CD4-positive, alpha-beta T cell treated with Interleukin-15 for 4 hours (primary cell): ENCODE measurements at places on chromosomes 4 and X.

DNA sequence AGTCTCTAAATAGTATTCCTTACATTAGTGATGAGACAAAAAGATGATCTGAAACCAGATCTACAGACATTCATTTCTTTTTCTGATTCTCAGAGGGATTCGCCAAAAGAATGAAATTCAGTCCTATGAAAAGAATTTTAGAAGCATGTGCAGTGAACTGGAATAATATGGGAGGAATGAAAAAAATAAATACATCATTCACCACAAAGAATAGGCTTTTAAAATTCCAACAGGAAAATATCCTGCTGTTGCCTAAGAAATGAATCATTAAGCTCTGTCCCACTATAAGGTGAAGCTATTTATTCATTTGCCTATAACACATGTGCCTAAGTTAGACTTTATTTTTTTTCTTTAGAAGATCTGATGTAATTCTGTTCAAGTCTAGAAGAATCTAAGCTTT, 165.9 kb downstream of the IL15 start:
- DNase-seq: no peak

DNA sequence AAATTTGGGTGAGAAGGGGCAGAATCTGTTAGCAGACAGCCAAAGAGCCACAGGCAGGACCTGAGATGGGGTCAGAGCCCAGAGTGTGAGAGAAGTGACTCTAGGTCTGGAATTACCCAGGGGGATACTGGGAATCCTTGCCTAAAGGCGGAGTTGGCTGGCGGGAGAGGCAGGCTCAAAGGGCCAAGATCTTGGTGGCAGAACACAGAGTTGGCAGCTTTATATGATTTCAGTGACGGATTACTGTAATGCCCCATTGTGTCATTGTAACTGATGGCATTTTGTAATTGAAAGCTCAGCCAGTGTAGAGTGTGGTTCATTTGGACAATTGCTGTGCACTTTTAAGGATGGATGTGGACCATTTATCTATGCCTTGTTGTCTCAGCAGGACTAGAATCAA, 77.3 kb downstream of the SMIM20 start:
- DNase-seq: no peak

GRCh38 chr4:161919442-161920220, 244.2 kb downstream of the FSTL5 start:
- no peak for DNase-seq

GRCh38 chrX:115400960-115401359, 111.4 kb downstream of the LUZP4 start:
- DNase-seq: no peak

DNA sequence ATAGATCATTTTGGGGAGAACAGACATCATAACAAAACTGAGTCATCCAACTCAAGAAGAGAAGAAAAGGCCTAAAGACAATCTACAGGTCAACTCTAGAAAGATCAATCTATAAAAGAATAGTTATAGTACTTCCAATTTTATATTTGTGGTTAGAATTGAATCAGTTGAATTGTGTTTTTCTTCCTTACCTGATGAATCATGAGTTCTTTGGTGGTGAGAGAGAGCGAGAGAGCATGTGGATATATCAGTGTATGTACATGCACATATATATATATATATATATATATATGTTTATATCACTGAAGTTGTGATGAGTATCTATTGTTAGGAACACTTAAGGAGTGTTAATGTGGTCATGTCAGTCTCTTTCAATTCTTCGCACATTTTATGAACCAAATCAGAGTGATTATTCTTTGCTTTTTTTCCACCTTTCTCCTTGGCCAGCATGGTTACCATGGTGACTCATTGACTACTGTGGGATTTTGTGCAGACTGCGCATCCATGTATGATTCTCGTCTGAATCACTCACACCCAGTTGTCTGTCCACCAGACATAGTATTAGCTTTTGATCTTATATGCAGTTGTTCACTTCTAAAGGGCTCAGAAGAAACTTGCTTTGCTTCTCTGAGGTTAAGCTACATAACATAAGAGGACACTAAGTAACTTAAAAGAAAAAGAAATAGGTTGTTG, 90.4 kb upstream of the RAB40AL start:
- no peak for DNase-seq

- peak; percentile 4 for DNase-seq
Observed at GRCh38 chr4:179307297-179308136, 1865.3 kb upstream of the AGA start.

DNA sequence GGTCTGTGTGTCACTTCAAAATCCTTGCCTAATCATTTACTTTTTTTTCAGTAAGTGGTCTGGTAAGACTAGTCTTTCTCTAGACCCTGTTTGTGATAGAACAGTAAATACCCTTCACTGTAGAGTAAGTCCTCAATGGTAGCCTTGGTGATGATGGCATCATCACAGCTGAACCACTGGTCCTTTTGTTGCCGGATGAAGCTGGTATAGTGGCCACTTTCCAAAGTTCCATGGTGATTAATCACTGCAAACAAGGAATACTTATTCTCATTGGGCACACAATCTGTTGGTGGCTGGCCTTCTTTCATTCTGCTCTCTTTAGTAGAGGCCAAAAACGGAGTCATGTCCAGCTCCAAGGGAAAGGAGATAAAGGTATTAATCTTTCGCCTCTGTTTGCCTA, 2.9 kb downstream of the USP51 start:
- DNase-seq: no peak

- DNase-seq: no peak
Observed at GRCh38 chrX:137915466-137915865, 349.5 kb downstream of the ZIC3 start.

GRCh38 chr4:77734928-77735327, 84.2 kb downstream of the CNOT6L start:
- peak; percentile 55 for DNase-seq

GRCh38 chrX:47723689-47724088, 64.7 kb upstream of the UXT start:
- no peak for DNase-seq

- no peak for DNase-seq
Observed at GRCh38 chrX:52504551-52504950, 8.9 kb downstream of the XAGE1A start.

DNA sequence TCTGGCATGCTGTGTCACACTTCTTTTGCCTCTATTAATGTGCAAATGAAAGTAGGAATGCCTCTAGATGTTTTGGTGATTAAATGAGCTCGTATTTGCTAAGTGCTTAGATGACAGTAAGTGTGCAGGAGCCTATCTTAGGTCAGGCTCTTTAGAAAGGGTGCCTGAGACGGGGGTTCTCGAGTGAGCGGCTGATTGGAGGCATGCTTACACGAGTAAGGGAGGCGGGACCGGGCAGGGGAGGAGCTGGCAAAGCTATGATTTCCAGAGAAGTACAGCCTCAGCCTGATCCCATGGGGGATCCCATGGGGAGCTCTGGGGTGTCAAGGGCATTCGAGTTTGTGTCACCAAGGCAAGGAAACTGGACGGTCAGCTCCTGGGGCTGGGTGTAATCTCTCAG, 44.8 kb downstream of the CLDN34 start:
- no peak for DNase-seq

- no peak for DNase-seq
Observed at GRCh38 chr4:98232202-98232601, 29.0 kb upstream of the RAP1GDS1 start.

- DNase-seq: peak; percentile 77
Observed at GRCh38 chr4:89283226-89284009, 24.2 kb downstream of the GPRIN3 start.

- DNase-seq: no peak
Observed at GRCh38 chr4:172521248-172521647, 647.4 kb upstream of the GALNT7 start.

GRCh38 chr4:93396272-93396671, 432.3 kb upstream of the ATOH1 start:
- no peak for DNase-seq

GRCh38 chrX:10821293-10821692, 200.9 kb upstream of the MID1 start:
- DNase-seq: no peak

GRCh38 chrX:105645667-105646357, 176.5 kb upstream of the NRK start:
- DNase-seq: no peak

DNA sequence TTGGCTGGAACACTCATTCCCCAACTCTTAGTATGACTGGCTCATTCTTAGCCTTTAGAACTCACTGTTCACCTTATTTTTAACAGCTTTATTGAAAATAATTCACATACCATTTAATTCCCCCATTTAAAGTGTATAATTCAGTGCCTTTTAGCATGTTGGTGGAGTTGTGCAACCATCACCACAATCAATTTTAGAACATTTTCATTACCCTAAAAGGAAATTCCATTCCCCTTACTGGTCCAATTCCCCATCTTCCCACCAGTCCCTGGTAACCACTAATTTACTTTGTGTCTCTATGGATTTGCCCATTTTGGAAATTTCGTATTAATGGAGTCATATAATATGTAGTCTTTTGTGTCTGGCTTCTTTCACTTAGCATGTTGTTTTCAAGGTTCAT, 19.7 kb downstream of the NHSL2 start:
- DNase-seq: no peak

DNA sequence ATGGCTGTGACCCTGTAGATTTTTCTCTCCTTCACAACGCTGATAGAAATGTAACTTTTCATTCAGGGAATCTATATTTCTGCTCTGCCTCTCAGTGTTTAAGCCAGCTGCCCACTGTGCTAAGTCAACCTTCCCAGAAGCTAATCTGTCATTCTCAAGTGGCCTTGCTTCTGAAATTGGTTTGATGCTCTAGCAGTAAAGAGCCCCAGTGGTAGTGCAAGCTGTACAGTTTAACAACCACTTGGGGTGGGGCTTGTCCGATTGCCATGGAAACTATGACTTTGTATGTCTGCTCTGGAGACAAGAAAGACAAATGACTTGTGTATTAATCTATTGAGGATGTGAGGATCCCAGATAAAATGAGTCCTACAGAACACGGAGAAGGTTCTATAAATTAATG, 620.9 kb upstream of the GALNT7 start:
- DNase-seq: no peak

DNA sequence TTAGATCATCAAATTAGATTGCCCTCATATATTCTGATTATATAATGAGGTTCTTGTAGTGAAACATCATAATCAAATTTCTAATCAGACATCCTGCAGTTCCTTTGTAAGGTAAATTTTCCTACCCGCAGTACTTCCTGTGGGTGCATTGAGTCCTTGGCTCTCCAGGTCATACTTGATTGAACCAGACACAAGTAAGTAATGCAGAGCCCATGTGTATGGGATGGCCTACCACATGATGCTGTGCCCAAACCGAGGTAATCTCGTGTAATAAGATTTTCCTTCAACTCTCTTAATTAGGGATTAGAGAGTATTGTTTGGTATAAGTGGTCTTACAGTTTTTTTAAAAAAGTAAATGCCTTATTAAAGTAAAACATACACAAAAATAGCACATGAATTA, 1841.8 kb downstream of the PCDH7 start:
- no peak for DNase-seq

- no peak for DNase-seq
Observed at GRCh38 chrX:130555757-130556156, 154.0 kb downstream of the RBMX2 start.

GRCh38 chrX:135346975-135347374, 37.7 kb downstream of the ETDC start:
- DNase-seq: no peak

DNA sequence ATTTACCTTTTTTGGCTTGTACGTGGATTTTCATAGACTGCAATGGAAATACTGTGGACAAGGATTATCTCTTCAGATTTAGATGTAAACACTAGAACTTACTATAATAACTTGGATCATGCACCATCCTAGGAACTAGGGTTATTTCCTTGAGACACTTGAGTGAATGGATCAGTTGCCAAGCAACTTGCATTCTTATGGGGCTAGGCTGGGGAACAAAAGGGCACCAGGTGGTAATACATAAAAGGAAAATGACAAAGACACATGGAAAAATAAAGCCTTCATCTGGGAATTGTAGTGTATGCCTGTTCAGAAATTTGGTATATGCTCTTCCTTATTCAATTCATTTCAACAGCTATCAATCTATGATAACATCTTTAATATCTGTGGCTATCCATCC, 247.1 kb downstream of the SPRY1 start:
- DNase-seq: no peak

DNA sequence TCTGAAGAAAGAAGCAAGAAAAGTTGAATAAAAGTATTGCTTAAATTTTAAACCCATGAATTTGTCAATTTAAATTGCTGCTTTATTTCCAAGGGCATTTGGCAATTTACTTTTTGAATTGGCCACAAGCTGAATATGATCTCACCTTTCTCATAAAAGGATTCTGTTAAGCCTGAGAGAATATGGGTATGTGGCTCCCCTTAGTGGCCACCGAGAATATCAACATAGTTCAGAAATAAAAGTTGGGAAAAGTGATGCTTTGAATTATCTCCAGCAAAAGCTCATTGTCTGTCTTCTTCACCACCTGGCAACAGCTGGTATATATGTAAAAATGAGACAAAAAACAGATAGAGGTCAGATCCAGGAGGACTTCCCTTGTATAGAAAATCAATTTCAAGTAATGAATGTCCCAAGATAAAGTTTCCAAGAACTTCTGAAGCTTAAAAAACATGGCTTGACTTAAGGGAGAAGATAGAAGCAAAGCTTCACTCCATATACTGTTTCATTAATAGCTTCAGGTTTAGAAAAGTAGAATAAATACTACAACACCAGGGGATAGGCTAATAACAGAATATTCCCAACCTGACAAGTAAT, 290.7 kb upstream of the FAM241A start:
- DNase-seq: no peak

- DNase-seq: no peak
Observed at GRCh38 chr4:146407257-146407656, 114.5 kb downstream of the SLC10A7 start.

DNA sequence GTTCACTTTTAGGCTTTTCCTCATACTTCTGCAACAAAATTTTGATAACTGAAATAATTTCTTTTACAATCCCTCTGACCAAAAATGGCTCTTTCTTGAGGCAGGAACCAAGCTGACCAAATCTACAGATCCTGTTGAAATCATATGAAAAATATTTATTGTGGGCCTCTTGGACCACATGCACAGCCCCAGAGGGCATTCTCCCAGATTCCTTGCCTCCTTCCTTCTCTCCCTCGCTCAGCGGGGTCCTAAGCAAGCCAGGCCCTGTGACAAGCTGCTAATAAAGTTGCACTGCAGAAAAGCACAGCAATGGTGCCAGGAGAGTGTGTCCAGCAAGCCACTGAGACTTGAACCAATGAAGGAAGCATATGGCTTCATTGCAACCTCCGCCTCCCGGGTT, 40.7 kb downstream of the PRDM5 start:
- DNase-seq: no peak

GRCh38 chr4:1179089-1179441, 6.7 kb upstream of the SPON2 start:
- no peak for DNase-seq

DNA sequence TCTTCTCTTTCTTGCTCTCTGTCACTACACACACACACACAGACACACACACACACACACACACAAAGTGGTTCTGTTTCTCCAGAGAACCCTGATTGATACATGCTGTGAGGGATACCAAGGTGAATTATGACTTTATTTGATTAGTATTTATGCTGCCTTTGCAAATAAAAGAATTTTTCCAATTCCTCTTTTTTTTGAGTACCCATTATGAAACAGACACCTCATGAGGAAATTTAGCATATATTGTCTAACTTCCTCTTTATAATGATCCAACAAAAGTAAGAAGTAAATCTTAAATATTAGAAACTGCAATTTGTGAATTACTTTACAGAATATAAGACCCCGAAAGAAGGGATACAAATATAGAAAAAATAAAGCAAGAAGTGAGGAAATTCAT, 14.3 kb upstream of the RAB28 start:
- DNase-seq: no peak
